ENCODE measurements at places on chromosomes 2 and 18.
A peak's percentile ranks its signal among the peaks of the same experiment; 100 is the strongest.

DNA sequence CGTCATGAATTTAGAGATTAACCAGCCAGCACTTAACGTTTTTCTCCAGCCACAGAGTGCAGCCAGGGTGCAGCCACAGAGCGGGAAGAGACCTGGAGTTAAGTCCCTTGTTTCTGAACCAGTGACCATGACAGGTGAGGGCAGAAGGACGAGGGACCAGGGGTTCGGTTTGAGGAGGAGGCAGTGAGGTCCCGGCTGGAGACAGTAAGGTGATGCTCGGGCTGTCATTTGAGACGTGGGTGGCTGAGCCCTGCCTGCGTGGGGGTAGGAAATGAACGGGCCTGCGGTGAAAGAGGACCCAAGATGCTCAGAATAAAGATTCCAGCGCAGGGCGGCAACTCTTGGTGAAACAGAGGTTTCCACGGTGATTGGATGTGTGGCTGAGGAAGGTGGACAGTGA lies 205.9 kb downstream of the SNTG2 start:
- DNase-seq: no peak

DNA sequence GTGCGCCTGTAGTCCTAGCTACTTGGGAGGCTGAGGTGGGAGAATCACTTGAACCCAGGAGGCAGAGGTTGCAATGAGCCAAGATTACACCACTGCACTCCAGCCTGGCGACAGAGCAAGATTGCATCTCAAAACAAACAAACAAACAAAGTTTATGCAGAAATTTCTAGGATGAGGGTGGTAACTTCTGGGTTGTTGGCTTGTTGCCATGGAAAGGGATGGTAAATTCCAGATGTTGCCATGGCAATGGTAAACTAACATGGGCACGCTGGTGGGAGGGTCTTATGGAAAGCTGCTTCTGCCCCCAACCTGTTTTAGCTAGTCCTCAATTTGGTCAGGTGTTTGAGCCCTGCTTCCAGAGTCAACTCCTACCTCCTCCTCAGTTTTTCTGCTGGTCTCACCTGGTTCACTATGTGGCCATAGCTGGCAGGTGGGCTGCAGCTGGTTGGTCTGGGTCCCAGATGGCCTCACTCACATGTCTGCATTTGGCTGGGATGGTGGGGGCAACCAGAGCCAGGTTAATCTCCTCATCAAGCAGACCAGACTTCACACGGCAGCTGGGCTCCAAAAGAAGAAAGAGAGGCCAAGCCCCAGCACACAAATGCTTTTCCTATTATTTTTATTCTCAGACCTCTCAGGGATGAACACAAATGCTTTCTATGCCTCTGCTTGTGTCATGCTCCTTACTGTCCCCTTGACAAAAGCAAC lies 26.6 kb upstream of the TEX44 start:
- DNase-seq: no peak

- no peak for DNase-seq
Observed at GRCh38 chr18:79405781-79406575, 10.2 kb downstream of the NFATC1 start.

- no peak for DNase-seq
Observed at GRCh38 chr18:43634994-43635393, 357.7 kb upstream of the SYT4 start.

DNA sequence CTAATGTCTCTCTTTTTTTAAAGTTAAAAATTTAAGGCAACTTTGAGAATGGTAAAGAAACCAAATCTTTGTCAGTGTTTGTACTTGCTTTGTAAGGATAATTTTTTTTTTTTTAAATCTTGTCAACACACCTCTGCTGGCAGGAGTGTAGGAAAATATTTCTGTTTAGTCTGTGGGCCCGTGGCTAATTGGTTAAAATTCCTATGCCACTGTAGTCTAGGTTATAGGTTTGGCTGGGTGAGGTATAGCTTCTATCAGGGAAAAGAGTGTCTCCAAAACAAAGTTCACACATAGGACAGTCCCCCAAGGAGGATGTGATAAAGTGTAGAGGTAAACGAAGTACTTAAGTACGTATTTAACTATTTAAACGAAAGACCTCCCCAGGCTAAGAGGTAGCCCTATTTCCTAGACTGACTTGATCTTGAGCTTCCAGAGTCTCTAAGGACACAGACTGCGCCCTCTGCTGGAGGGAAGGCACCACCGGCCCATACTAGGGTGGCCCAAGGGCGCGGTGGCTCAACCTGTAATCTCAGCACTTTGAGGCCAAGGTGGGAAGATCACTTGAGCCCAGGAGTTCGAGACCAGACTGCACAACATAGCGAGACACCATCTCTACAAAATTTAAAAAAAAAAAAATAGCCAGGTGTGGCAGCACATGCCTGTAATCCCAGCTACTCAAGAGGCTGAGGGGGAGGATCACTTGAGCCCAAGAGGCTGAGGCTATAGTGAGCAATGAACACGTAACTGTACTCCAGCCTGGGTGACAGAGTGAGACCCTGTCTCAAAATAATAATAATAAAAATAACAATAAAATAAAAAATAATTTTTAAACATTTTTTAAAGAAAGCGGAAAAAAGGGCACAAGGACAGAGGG lies 8.9 kb downstream of the TEX44 start:
- DNase-seq: peak; percentile 86

DNA sequence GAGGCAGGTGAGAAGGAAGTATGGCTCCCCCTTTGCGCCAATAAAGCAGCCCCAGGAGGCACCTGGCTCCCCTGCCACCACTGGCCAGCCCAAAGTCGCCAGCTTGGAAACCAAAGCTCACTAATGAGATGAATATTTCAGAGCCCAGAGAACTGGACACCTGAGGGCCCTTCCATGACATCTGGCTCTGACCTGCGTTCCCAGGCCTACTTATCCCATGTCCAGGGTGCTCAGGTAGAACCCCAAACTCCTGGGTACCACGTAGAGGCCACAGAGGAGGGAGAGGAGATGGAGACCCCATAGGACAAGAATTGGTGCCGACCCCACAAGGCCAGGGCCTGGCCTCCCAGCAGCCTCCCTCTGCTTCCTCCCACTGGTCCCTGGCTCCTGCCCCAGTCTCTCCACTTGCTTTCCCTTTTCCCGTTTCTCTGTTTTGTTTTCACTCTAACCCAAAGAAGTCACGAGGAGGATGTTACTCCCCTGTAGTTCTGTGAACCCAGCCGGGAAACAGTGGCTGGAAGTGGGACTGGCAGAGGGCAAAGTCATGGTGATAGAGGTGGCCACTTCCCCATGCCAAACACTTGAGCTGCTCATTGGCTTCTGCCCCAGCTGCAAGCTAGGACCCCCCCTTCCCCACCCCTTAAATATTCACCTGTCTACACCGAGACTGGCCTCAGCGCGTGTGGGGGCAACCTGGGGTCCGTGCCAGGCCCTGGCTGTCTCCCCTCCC lies 820 bp downstream of the TMBIM1 start:
- peak; percentile 45 for DNase-seq

DNA sequence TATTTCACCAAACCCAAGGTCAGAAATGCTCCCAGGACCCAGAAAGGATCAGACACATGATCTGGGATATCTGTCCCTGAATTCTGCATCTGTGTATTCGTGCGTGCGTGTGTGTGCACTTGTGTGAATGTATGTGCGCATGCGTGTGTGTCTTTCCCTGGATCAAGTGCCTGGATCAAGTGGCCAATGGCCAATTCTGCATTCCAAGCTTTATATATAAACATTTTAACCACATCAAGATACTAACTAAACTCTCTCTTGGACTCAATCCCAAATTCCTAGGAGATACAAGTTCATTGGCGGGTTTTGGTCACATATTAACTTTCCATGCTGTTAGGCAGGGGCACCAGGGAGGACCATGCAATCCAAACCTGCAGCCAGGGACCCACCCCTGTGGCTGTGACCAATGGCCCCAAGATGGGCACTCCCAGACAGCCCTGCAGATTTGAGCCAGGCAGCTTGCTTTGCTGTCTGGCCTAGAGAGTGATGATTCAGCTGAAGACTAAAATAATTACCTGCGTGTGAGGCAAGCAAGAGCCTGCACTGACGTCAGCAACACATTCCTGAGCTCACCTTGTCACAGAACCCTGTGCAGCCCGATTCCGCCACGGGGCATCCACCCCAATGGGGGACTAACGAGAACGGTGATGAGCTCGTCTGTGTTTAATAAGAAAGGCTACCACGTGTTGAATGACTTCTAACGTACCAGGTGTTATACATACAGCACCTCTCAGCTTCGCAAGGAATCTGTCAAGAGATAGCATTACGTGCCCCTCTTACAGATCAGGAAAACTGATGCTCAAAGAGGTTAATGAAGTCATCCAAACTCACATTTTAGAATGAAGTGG lies 45.3 kb upstream of the ROCK2 start:
- DNase-seq: peak; percentile 72

DNA sequence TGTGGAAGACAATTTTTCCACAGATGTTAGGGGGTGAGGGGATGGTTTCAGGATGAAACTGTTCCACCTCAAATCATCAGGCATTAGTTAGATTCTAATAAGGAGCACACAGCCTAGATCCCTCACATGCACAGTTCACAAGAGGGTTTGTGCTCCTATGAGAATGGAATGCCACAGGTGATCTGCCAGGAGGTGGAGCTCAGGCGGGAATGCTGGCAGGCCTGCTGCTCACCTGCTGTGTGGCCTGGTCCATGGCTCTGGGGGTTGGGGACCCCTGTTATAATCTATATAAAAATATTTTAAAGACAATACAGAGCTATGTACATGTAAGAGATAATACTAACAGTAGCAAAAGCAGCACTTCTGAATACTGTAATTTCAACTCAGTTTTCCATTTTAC lies 19.2 kb downstream of the CWC22 start:
- no peak for DNase-seq

GRCh38 chr18:6505498-6505875 lies 90.8 kb upstream of the L3MBTL4 start:
- DNase-seq: no peak

DNA sequence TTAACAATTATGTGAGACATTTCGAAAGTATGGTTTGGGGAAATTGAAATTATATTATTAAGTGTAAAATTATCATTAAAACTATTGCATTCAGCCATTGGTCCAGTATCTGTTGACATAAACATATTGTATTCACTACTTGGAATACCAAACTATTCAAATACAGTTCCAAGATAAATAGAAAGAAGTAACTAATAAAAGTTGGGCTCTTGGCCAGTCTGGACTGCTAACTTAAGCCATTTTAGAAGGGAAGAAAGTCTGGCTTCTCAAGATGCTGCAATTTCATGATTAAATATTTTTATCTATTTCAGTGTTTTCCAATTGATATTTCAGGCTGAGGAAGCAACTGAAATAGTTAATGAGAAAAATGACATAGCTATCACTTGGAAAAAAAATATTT lies 109.8 kb upstream of the CHRNA1 start:
- DNase-seq: peak; percentile 49

DNA sequence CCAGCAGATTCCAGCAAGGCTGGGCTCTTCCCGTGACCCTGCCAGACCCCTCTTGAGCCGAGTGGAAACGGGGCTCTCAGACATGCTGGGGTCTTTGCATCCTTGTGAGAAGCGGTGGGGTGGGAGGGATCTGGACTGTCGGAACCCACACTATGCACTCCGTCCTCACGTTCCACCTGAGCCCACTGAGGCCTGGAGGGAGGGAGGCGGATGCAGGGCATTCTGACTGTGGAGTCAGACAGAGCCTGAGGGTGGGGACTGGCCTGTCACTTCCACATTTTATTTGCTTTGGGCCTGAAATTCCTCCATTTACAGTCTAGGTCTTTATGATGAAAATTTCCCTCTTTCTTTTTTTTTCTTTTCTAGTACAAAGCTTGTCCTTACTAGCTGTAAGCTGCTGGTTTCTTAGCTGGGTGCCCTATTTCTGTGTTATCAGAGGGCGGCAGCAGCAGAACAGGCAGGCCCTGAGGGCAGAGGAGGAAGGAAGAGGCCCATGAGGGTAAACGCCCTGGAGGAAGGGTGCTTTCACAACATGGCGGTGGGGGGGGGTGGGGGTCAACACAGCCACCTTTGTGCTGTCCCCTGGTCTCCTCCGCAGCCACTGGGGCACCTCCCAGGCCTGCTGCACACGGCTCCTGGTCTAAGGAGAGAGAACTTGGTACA lies 373.5 kb upstream of the MYT1L start:
- no peak for DNase-seq

GRCh38 chr2:235611349-235611748 lies 117.5 kb downstream of the AGAP1 start:
- no peak for DNase-seq

DNA sequence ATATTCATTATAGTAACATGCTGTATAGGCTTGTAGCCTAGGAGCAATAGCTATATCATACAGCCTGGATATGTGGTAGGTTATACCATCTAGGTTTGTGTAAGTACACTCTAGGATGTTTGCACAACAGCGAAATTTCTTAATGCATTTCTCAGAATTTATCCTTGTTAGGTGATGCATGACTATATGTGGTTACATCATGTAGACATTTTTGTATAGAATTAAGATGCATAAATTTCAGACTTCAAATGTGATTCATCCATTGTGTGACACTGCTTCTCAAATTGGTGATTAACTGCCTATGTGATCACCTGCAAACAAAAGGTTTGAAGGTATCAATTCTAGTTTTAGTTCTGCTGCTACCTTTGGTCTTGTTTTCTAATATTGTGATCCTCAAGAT lies 1787.0 kb upstream of the PIK3C3 start:
- DNase-seq: no peak

DNA sequence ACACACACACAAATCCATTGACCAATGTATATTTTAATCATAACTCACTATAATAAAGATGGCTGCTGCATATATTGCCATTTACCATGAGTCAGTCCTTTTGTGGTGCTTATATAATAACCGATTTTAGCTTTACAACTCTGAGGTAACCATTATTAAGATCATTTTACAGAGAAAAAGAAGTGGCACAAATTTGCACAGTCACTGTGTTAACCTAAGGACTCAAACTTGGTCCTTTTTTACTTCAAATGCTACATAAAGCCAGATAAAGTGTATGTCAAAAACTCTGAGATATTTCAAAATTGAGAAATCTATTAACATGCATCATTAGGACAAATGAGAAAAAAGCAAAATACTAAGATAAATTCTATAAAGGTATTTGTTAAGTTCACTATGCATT lies 923.7 kb downstream of the NRXN1 start:
- DNase-seq: no peak

GRCh38 chr2:120405759-120406099 lies 59.8 kb downstream of the INHBB start:
- DNase-seq: no peak

DNA sequence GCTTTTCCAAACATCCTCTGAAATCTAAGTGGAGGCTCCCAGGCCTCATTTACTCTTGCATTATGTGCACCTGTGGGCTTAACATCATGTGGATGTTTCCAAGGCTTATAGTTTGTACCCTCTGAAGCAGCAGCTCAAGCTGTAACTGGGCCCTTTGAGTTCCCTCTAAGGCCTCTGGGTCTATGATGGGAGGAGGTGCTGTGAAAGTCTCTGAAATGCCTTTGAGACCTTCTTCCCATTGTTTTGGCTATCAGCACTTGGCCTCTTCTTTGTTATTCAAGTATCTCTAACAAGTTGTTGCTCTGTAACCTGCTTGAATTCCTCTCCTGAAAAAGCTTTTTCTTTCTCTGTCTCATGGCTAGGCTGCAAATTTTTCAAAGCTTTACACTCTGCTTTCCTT lies 58.1 kb upstream of the MYT1L start:
- no peak for DNase-seq
